ENCODE measurements at places on chromosomes 11 and 22.

DNA sequence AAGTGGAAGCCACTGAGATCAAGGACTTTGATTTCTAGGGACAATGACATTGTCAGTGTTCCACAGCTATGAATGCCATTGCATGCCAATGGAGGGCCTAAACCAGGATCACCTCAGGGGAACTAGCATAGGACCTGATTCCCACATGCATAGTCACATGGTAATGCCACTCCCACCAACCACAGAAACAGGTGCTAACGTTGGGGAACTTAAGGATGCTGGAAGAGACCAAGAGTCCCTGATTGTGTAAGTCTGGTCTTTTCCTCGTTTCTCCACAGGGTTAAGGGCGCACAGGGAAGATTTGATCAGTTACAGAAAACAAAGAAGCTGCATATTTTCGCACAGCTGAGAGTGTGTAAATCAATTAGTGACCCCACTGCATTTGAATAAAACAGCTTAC, 59.4 kb upstream of the CD44 start:
- DNase-seq, result no peak

DNA sequence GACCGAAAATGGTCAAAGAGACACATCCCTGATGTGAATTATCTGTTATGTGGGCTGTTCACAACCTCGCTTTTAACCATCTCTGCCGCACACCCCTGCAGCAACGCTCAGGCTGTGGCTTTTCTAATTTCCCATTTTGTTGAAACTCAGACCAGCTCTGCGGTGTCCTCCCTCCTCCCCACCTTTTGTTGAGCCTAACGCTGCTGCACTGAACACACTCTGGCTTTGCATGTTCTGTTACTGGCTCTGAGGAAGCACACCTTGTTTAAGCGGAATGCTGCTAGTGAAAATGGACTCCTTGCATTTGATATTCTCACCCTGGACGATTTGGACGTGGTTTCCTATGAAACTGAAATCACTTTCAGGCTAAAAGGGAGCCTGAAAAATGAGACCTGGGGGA, 198.5 kb upstream of the MTNR1B start:
- no peak for DNase-seq

DNA sequence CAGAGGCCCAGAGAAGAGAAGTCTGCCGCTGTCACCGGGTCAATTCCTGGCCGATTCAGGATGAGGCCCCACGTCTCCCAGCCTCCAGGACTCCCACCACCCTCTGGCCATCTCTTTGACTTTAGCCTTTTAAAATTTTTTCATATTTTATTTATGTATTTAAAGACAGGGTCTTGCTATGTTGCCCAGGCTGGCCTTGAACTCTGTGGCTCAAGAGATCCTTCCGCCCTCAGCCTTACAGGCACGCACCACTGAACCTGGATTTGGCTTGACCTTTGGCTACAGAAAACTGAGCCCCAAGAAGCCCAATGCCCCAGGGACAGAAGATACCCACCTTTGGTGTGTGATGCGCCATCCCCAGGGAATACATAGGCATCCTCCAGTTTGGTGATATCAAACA, 3.9 kb downstream of the POLR3H start:
- no peak for DNase-seq

GRCh38 chr22:17964643-17965042, 59.7 kb downstream of the MICAL3 start:
- DNase-seq, result no peak

GRCh38 chr11:56740886-56741285, 7.6 kb downstream of the OR9G4 start:
- no peak for DNase-seq

GRCh38 chr11:40401132-40401853, 1058.2 kb downstream of the LRRC4C start:
- no peak for DNase-seq

DNA sequence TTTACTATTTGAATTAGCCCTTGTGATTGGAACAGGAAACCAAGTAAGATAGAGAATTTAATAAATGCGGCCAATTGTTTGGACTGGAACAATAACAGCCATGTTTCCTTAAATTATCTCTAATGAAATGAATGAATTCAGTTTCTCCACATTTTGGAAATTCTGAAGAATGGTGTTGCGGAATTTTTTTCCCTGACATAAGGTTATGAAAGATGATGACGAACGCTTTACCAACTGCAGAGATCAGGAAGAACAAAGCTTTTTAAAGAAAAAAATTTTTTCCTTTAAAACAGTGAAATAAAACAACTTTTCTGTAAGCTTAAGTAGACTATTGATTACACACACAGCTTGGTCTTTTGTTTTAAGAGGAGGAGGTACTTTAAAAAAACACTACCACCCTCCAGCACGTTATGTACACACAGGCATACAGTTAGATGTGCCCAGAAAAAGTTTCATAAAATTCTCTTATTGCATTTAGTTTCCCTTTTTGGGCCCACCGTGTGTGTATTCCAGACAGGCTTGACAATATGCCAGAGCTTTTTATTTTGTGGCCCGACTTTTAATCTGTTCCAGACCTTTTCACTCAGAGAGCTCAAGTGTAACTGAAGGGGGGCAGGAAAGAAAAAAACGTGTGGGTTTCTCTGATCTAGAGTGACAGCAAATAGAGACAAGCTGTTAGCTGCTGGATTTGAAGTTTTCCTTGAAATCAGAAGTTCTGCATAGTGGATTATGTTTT, 77.3 kb downstream of the YAP1 start:
- peak; percentile 58 for DNase-seq

DNA sequence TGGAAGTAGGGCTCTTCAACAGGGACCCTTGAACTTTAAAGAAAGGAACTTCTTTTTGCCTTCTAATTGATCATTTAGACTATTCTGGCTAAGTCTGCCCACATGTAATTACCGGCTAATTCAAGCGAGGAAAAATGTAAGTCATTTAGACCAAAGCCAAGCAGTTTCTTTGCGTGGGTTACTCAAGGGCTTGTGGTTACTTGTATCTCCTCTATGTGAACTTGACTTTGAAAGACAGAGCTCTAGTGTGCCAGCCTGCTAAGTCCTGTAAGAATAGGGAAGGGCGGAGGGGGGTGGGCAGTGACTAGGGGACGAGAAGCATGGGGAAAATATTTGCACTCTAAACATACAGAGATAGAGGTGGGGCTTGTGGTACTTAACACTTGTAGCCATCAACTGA, 145.2 kb upstream of the TEAD1 start:
- no peak for DNase-seq

- DNase-seq, result no peak
Measured at GRCh38 chr11:65459552-65459951, 37.0 kb downstream of the NEAT1 start.

DNA sequence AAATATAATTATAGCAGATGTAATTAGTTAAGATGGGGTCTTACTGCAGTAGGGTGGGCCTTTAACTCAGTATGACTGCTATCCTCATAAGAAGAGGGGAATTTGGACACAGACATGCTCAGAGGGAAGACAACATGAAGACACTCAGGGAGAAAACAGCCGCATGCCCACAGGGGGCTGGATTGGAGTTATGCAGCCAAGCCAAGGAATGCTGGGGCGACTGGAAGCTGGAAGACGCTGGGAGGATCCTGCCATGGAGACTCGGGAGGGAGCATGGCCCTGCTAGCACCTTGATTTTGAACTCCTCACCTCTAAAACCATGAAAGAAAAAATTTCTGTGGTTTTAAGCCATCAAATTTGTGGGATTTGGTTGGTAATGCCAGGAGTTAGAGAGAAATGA, 40.9 kb downstream of the PANX1 start:
- DNase-seq, result no peak

DNA sequence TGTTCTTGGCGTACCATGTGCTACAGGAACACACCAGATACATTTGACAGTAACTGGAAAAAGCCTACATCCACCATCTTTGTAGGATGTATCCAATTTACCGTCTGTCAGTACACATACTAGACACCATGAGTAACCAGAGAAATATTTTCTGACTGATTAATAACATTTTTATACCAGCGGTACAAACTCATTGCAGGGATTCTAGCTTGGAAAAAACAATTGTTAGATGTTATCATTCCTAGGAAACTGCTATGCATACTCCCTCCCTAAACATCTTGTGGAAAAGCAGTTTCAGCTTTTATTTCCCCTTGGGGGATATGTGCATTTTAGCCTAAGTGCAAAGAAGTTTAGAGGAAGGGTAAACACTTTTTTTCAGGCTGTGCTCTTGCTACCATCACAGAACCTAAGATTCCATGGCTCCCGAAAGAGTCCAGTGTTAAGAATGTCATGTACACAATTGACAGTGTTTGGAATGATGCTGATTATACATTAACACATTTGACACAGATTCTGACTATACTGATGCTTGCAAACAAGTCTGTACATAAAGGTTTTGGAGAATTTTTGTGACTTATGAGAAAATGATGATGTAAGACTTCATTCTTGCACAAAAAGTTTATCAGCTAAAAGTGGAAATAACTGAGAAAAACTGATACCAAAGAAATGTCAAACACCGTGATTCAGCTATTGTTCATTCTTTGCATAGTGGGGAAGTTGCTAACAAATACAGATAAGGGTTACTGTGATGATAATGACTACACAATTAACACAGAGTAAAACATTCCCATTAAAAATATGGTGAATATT, 23.7 kb downstream of the NCF4 start:
- DNase-seq, result no peak

DNA sequence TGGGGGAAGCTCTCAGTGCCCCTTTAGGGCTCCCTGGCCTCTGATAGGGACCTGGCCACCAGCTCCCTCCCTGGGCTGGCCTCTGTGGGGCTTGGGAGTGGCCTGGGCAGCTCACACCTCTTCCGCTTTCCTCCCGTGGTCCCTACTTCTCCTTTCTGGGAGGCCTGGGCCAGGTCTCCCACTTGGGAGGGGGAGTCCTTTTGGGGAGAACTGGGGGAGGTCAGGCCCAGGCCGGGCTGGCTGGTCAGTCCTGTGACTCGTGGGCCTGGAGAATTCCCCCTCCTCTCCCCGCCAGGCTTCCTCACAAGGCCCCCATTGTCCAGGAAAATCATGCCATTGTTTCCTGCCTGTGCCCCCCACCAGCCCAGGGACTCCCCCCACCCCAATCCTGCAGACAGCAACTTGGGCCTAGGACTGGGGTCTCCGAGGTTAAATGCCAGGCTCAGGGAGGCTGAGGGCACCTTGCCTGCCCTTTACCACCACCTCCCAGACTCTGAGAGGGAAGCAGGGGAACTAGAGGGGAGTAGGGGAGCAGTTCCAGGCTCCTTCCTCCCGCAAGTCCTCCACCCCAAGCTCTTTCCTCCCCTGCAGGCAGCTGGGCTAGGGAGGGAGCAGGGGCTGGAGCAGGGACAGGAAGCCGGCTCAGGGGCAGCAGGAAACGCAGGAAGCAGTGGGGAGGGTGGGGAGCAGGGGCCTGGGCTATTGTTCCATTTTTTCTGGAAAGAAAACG, 2.8 kb downstream of the MAP3K11 start:
- no peak for DNase-seq

- no peak for DNase-seq
Measured at GRCh38 chr11:130526846-130527245, 78.4 kb downstream of the ADAMTS15 start.

DNA sequence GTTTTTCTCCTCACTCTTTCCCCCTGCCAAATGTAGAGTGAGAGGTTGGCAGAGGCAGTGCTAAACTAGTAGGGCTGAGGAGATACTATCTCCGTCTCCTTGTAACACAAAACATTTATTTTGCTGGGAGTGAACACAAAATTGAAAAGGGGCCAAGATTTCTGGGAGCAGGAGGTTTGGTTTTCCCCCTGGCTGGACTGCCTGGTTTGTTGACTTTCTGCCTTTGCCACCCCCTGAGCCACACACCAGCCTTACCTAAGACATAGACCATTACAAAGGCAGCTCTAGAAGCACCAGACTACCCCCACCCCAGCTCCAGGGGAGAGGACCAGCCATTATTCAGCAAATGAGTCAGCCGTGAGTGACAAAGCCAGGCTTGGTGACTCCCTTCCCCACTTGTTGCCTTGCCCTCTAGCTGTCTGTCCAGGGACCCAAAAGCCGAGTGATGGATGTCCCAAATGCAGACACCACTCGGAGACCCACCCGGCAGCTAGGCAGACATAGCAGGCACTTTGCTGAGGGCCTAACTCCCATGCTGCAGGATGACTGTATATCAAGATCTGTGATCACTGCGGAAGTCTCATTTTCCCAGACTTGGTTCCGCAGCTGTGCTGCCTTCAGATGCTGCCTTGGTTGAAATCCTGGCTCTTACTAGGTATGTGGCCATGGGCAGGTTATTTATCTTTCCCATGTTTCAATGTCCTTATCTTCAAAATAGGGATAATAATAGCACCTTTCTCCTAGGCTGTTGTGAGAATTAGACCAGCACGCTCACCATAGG, 17.7 kb upstream of the CDON start:
- DNase-seq, result no peak

GRCh38 chr11:119680541-119681360, 48.2 kb downstream of the NECTIN1 start:
- no peak for DNase-seq

DNA sequence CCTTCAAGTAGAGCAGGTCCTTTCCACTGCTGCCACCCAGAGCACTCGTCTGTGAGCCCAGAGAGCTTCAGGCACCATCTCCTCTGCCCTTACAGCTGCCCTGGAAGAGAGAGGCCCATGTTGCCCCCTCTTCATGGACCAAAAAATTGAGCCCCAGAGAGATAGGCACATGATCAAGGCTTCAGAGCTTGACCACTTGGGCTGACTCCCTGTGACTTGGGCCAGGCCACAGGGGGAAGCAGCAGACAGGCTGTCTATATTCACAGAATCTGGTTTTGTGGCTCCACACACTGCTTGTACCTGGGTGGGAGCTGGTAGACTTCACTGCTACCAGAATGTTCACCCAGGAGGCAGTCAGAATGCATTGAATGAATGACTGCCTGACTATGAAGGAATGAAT, 58.2 kb downstream of the SMIM38 start:
- no peak for DNase-seq

GRCh38 chr11:111976119-111976766, 39.1 kb downstream of the DIXDC1 start:
- DNase-seq, result no peak

GRCh38 chr11:74949753-74950137, 679 bp downstream of the SPCS2 start:
- DNase-seq, result peak; percentile 6

DNA sequence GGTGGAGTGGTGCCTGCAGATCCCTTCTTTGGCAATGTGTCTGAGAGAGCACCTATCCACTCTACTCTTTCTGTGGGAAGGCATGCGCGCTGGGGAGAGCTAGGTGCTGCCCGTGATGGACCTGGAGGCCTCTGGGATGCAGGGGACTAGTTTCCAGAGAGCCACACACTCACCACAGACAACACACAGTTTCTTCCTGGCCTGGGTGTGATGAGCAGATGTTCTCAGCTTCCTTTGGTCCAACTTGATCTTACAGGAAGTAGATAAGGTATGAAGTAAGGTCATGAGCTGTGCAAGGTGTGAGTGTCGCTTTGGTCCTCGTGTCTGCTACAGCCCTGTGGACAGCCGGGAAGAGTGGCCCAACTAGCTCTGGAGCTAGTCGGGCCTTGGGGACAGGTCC, 27.3 kb upstream of the SUSD2 start:
- no peak for DNase-seq

GRCh38 chr11:33909150-33909549, 17.3 kb upstream of the LMO2 start:
- no peak for DNase-seq

- no peak for DNase-seq
Measured at GRCh38 chr11:130118636-130119387, 40.8 kb upstream of the ST14 start.

GRCh38 chr11:57294225-57295131, 30.3 kb downstream of the TNKS1BP1 start:
- peak; percentile 79 for DNase-seq

Measured in brain (organoid and tissue), 16 donors.